ENCODE measurements at places on chromosomes 7 and 10.

DNA sequence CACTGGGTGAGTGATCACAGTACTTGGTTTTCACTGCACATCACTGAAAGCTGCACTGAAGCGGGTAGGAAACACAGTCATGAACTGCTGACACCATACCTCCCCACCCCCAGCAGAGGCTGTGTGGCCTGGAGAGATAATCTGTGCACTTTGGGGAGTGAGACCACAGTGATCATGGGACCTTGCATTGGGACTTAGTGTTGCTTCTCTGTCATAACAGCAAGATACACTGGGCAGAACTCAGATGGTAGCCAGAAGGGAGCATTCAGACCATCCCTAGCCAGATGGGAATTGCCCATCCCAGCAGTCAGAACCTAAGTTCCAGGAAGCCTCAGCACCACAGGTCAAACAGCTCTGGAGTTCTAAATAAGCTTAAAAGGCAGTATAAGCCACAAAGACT, 346.4 kb upstream of the TMEM229A start:
- no peak for DNase-seq

DNA sequence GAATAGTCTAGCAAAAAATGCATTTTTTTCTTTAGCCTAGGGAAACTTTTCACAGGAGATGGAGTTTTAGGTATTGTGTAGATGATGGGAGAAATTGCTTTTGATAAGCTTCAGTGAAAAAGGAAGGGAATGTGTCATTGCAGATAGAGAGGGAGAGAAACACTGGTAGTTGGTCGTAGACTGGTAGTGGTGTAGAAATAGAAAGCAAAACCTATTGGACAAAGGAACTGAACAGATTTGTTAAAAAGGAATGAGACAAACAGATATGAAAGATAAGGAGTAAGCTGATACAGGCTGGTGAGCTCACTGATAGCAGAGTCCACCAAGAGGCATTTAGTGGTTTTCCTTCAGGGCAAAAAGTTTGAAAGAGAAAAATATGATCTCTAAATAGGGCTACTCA, 94.3 kb downstream of the ZEB1 start:
- DNase-seq = no peak

GRCh38 chr10:132504501-132505272, 32.9 kb upstream of the INPP5A start:
- DNase-seq = no peak

GRCh38 chr10:122853665-122854313, 8.1 kb upstream of the CUZD1 start:
- no peak for DNase-seq

- no peak for DNase-seq
Observed at GRCh38 chr10:62037166-62037831, 135.8 kb downstream of the ARID5B start.

GRCh38 chr7:1872191-1873069, 202.4 kb downstream of the ELFN1 start:
- DNase-seq = no peak

DNA sequence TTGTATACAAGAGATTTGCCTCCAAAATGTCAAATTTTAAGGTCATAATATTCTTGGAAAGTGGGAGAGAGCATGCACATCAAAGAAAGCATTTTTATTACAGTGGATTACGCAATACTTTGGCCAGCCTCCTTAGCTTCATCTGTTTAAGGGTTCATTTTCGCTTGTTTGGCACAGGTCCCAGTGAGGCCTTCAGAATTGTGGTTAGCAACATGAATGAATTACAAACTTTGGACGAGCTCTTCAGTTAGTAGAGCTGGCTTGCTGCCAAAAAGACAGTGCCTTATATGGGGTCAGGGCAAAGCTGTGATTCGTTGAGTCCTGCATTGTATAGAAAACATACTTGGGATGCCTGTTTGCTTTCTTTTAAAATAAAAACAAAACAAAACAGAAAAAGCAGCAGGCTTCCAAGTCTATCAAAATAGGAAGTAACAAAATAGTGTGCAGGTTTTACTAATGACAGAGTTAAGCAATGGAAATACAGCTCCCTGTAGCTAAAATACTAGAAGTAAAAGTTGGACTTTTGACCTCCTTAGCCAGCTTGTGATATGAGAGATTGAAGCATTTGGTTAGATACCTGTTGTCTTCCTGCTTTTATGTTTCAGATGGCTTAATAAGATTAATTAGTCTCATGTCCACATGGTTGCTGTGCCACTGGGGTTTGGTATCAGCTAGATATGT, 190.8 kb downstream of the MLLT10 start:
- DNase-seq = no peak

Measured in stimulated activated CD4-positive, alpha-beta T cell treated with anti-CD3 and anti-CD28 coated beads, Interleukin-12 subunit alpha, Interleukin-12 subunit beta, amount 100 ng/mL, for 4 hours (primary cell).